GM06990 (cell line): ENCODE measurements at places on chromosomes 7 and 10.

- DNase-seq, result no peak
Measured at GRCh38 chr10:23156447-23157150, 35.5 kb upstream of the PTF1A start.

GRCh38 chr10:128013626-128014025 lies 106.7 kb downstream of the PTPRE start:
- no peak for DNase-seq

DNA sequence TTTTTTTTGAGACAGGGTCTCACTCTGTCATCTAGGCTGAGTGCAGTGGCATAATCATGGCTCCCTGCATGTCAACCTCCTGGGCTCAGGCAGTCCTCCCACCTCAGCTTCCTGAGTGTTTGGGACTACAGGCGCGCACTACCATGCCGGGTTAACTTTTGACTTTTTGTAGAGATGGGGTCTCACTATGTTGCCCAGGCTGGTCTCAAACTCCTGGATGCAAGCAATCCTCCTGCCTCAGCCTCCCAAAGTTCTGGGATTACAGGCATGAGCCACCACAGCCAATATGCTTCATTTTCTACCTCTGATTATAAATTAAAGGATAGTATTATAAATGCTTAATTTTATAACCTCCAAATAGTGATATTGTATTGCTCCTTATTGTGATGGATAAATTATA lies 121.3 kb downstream of the ADK start:
- no peak for DNase-seq

DNA sequence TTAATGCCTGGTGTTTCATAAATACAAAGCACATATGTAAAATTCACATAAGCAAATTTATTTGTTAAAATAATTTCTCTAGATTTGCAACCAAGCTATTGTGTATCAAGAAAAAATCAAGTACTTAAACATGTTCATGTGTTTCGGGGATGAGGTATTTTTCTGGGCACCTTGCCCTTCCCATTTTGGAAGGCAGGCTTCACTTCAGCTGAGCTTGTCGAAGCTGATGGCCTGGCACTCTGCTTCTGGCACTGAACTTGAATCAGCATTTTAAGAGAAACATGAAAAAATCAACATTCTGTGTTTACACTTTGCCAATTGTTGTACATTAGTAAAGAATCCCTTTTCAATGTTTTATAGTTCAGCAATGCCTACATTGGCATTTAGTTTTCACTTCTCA lies 179.1 kb upstream of the STEAP4 start:
- no peak for DNase-seq

DNA sequence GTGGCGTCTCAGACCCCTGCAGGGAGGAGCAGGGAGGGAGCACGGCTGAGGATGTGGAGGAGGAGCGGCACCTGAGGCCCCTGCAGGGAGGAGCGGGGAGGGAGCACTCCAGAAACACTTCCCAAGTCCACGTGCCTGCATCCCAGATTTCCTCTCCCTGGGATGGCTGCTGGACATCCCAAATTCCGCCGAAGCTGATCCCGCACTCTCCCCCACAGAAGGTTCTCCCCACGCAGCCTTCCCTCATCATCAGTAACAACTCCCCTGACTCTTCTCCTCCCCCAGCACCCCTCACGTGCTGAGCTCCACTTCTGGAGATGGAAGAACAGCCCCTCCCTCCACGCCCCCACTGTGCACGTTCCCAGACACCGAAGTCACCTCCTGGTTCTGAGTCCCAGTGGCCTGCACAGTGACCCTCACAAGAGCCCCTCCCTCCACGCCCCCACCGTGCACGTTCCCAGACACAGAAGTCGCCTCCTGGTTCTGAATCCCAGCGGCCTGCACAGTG lies 17.8 kb upstream of the FOXL3 start:
- no peak for DNase-seq

- no peak for DNase-seq
Measured at GRCh38 chr7:112819536-112819935, 29.3 kb upstream of the TMEM168 start.

- DNase-seq, result no peak
Measured at GRCh38 chr10:105718207-105718995, 1077.3 kb downstream of the SORCS3 start.

DNA sequence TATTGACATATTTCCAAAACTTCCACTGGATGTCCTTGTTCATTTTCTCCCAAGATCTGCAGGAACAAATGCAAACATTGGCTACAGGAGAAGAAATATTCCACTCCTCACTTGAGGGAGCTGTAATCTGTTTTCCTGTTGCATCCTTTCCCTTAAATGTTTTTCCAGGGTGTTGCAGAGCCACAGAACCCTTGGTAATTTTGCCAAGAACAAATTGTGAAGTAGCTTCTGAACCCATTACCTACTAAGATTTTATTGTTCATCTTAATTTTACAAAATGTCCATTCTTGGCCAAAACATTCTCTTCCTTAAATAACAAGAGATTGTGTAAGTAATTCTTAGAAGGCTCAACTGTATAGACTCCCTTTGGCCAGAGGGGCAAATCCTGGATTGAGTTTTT lies 177.0 kb downstream of the GNAT3 start:
- no peak for DNase-seq

DNA sequence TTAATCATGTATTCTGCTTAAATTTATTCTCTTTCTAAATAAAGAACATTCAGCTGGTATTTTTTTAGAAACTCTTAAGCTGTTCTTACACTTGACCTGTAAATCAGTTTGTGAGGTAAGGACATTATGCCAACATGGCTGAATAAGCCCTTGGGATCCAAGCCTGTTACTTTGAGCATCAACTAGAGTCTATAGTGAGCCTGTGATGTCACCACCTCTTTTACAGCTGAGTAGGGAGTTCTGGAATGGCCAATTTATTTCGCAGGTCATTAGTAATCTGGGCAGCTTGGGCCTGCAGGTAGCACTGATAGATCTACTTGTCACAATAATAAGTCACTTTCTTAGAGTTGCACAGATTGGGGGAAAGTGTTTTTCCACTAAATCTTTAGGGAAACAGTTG lies 915.2 kb upstream of the MBL2 start:
- no peak for DNase-seq

DNA sequence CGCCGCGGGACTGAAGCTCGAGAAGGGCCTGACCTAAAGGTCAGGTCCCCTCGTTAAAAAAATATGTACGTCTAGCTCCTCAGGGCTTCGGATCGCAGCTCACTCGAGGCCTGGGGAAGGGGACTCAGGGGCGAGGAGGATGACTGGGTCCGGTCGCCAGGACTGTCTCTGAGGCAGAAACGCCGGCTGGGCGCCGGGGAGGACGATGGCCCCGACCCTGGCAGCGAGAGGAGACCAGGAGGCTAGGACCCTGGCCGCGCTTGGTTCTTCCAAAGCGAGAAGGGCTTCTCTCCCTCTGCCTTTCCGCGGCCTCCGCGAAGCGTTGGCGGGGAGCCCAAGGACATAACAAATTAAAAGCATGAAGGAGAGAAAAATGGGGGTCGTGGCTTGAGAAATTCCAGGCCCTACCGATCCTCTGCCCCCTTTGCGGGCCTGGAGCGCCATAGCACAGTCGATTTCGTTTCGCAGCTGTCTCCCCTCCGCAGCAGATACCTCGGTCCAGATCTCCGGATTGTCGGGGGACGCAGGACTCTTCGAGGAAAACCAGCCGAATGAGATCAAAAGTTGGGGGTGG lies 3.1 kb downstream of the NKX2-3 start:
- no peak for DNase-seq

DNA sequence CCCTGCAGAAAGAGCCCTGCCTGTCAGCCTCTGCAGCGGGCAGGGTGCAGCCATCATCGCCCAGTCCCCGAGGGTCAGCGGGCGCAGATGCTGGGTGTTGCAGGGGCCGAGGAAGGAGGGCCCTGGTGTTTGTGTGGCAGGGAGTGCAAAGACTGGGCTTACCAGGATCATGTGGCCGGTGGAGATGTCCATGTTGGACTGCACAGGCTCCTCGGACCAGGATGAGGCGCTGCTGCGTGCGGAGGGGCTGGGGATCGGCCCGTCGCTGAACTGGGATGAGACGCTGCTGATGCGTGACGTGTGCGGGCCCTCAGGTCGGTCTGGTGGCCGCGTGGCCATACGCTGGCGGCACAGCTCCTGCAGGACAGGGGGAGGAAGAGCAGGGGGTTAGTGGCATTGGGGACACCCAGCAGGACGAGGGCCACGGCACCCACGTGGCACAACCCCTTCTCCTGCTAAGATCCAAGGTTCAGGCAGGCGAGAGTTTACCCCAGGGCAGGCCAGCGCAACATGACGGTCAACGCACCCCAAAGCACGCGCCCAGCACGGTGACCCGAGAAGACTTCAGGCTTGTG lies 319.5 kb downstream of the DNAJB6 start:
- no peak for DNase-seq

- DNase-seq, result no peak
Measured at GRCh38 chr10:24477915-24478314, 245.8 kb downstream of the ARHGAP21 start.

DNA sequence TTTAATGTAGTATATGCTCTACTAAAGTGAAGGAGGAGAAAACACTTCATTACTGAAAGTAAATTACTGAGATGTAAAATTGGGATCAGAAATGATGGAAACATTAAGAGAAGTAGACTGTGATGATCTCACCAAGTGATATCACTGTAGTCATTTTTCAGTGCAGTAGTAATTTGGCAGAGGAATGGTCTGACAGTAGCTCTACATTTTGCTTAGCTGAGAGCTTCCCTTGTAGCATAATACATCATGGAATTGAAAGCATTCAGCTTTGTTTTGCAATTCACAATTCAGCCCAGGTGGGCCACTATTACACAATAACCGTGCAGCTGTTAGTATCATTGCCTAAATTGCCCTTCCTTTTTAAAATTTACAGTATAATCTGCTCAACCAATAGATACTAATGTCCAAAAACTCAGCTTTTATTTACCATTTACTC lies 19.4 kb upstream of the CABCOCO1 start:
- no peak for DNase-seq

DNA sequence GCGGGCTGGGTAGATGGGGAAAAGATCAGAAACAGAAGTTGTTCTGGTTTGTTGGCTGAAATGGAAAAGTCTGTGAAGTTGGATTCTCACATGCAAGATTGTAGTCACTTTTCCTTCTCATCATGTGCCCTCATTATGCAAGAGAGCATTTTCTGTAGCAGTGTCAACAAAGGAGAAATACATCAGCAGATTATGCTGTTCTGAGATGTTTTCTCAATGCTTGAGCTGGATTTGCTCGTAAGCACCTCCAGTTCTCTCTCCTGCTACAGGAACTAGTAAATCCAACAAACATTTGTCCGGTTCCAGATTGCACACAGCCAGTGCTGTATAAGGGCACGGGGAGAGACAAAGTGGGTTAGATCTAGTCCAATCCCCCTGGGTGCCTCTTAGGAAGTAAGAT lies 90.0 kb downstream of the GATA3 start:
- no peak for DNase-seq

- no peak for DNase-seq
Measured at GRCh38 chr7:133481676-133482075, 228.8 kb downstream of the EXOC4 start.

DNA sequence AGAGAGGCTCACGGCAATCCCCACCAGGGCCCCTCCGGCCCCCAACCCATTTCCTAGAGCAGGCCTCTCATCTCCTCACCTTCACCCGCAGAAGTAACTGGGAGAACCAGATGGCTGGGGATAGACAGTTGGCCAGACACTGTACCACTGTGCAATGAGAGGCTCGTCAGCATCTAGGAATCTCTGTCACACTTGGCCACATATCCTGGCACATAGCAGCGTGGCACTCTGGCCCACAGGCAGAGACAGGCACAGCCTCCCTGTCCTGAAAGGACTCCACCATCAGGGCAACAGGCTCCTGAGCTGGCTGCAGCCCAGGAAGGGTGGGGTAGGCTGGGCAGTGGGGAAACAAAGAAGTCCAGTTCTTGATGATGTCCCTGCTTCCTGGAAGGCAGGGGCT lies 45.8 kb downstream of the C10orf143 start:
- no peak for DNase-seq

GRCh38 chr7:80659120-80660055 lies 20.9 kb downstream of the CD36 start:
- DNase-seq, result no peak

DNA sequence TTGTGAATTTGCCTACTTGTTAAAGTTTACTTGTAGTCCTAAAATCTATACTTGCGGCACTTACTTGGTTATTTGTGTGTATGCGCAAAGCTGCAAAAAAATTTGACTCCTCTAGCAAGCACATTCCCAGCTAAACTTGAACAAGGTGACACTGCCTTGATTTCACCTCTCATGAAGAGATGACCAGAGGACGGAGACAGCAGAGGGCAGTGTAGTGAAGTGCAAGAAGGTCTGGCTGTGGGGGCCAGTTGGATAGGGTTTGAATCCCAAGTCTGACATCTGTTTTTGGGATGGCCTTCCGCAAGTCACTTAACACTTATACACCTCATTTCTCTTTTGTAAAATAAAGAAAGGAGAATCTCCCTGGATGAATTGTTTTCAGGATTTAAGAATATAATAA lies 15.7 kb downstream of the SLK start:
- DNase-seq, result no peak

DNA sequence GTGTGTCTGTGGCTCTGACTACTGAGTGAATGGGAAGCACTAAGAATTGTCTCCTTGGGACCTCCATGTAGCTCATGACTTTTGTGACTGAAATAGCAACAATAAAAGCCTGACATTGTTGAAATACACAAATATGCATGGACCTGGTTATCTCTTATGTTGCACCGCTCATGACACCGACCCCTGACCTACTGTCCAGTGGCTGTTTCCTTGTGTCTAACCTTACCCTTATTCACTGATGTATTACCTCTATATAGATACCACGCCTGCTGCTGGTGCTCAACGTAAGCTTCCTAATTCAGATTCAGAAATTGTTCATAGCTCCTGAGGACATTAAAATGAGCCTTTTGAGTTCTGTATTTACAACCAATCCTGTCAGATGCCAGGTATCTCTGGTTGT lies 243.4 kb upstream of the SEMA3C start:
- DNase-seq, result no peak

DNA sequence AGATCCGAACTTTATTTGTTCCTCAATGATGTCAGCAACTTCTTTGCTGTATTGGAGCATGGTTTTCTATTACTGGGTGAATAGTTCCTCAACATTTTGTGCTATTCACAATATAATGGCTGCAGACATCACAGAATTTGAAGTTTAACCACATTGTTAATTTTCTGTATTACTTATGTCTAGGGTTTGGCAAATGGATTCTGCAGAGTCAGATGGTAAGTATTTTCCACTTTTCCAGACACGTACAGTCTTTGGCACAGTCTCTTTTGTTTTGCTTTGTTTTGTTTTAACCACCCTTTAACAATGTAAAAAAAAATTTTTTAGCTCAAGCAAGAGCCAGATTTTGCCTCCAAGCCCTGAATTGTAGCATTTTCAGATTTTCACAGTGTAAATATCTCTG lies 36.8 kb upstream of the FOXK1 start:
- DNase-seq, result no peak
